MG63 (cell line): ENCODE measurements at places on chromosomes 1 and 21. TPM values are rescaled to one million over a fixed set of nuclear protein-coding genes. Genes with fewer than 3 reads are reported as not detected.

PPIAL4G gene
- total RNA-seq = not detected in 2 replicates

KANK4 gene
- not detected in 2 replicates for total RNA-seq

SPRR2B gene
- total RNA-seq = not detected in 2 replicates

DNAJC6 gene
- not detected in 2 replicates for total RNA-seq

CZIB gene
- 59.2 and 90.4 TPM in 2 replicates for total RNA-seq

DNA sequence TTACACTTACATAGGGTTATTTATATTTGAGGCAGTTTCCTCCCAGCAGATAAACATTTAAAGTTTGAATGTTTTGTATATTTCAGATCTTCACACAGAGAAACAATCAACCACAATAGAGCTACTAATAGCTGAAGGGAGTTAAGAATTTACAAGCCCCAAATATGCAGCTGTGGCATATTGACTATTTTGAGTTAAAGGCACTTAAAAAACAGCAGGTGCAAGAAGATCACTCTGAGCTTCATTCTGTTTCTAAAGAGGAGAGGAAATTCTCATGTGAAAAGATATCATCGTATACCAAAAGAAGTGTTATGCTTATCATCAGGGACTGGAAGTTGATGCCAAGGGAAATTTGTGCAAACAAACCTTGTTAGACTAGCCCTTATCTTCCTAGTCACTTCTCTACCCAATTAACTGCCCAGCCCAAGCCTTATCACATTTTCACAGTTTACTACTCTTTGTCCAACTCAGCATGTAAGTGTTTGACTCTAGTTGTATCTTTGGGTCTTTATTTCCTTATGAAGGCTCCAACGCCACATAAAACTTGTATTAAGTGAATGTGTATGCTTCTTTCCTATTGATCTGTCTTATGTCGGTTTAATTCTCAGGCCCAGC lies 66.3 kb upstream of the COG2 start:
- DNase-seq = no peak

GRCh38 chr1:109084563-109085517 lies 5.7 kb upstream of the TMEM167B start:
- DNase-seq = no peak

DNA sequence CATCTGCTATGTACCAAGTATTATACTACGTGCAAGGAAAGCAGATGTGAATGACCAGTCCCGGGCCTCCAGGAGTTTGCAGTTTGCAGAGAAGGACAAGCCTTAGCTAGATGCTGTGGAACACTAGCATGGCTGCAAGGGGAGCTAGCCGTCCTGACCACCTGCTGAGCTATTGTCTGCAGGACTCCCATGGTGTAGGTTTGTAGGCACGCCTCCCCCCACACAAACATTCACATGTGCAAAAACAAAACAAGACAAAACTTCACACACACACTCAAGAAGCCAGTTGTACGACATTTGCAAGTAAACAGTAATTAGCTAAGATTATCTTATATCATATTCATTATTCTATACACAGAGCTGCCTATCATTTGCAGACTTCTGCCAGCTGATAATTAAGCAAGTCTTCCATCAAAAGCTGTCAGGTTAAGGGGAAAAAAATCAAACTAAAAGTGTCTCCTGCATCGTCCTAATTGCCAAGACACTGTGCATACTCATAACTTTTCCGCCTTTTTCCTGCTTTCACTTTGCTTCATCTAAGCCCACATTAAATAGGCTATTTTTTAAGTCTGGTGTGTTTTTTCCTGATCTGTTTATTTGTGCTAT lies 10.7 kb upstream of the HNRNPU start:
- DNase-seq = no peak

SLC30A7 gene
- total RNA-seq = 15.2 and 26.6 TPM in 2 replicates

DNA sequence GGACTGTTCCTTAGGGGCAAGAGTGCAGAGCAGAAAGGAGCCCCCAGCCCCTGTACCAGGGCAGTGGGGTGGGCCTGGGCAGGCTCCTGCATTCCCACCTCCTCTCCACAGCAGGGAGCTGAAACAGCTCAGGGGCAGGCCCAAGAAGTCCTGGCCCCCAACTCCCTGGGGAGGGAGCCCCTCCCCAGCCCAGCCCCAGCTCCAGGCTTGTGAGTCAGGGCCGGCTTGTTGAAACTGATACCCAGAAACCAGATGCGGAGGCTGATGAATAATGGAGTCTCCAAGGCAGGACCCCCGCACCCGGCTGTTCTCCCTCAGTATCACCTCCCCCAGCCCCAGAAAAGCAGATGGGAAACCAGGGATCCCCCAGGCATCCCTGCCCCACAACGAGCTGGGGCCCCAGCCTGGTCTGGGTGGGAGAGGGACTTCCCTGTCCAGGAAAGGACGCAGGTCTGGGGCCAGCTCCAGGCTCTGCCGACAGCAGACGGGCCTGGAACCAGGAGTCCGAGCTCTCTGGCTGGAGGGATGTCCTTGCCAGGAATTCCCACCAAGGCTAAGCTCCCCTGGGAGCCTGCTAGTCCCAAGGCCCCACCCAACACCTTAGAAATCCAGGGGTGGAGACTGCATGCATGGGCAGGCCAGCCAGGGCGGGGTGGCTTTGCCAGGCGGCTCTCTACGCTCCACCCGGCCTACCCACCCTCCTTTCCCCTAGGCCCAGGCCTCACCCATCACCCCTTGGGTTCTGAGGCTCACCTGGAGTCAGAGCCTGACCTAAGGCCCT lies 2.7 kb downstream of the PLEKHG5 start:
- no peak for DNase-seq

DNA sequence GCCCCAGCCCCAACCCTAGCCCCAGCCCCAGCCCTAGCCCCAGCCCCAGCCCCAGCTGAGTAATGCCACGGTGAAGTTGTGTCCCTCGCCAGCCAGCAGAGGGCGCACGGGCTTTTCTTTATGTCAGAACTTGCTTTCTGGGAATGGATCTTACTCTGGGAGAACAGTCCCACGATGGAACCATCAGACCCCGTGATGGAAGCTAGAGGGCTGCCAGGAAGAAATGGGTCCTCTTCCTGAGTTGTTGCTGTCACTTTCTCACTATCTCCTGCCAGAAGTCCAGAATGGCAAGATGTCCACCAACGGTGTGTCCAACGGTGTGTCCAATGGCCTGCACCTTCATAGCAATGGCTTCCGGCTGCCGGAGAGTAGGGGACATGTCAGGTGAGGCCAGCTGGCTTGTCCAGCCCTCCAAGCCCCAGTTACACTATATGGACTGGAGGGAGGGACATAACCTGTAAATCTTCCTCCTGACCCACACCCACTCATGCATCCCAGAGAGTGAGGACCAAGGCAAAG lies 25.1 kb upstream of the TMEM222 start:
- DNase-seq = peak; percentile 42

DNA sequence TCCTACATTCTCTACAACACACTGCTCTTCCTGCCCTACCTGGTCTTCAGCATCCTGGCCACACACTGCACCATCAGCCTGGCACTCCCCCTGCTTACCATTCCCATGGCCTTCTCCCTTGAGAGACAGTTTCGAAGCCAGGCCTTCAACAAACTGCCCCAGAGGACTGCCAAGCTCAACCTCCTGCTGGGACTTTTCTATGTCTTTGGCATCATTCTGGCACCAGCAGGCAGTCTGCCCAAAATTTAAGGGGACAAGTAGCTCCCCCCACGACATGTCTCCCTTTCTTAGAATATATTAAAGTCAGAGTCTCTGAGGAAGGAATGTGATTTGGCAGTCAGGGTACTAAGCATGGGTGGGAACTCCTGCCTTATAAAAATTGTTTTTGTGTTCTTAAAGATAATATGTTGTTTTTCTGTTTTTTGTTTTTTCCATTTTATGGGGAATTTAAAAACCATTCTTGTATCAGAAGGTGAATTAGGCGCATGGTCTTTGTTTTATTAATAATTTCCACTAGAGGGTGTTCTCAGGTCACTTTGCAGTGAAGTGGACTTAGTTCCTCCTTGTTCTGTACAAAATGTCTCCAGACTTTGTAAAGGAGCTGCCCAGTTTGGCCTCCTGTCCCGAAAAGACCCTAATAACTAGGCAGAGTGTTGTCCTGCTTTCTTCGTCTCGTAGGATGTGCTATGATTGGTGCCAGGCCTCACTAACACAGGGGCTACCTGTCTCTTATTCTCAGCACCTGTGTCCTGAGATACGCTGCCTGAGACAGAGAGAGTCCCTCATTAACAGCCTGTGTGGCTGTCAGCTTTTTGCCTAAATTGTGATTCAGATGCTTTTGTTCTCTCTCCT lies 13.1 kb downstream of the UBIAD1 start:
- DNase-seq = no peak

S100A9 gene
- total RNA-seq = not detected in 2 replicates

DNA sequence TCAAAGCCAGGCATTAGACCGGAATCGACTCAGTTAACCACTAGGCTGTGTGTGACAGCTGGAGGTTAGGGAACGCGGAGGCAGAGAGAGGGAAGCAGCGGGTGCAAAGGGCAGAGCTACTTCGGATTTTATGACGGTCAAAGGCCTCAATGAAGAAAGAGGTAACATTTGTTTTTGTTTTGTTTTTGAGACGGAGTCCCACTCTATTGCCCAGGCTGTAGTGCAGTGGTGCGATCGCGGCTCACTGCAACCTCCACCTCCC lies 276.8 kb upstream of the GREM2 start:
- DNase-seq = no peak

PRDM16 gene
- 0.95 TPM in 1 of 2 replicates, not detected in the other for total RNA-seq

GRCh38 chr21:31354604-31355443 lies 10.8 kb upstream of the TIAM1 start:
- DNase-seq = peak; percentile 89

DNA sequence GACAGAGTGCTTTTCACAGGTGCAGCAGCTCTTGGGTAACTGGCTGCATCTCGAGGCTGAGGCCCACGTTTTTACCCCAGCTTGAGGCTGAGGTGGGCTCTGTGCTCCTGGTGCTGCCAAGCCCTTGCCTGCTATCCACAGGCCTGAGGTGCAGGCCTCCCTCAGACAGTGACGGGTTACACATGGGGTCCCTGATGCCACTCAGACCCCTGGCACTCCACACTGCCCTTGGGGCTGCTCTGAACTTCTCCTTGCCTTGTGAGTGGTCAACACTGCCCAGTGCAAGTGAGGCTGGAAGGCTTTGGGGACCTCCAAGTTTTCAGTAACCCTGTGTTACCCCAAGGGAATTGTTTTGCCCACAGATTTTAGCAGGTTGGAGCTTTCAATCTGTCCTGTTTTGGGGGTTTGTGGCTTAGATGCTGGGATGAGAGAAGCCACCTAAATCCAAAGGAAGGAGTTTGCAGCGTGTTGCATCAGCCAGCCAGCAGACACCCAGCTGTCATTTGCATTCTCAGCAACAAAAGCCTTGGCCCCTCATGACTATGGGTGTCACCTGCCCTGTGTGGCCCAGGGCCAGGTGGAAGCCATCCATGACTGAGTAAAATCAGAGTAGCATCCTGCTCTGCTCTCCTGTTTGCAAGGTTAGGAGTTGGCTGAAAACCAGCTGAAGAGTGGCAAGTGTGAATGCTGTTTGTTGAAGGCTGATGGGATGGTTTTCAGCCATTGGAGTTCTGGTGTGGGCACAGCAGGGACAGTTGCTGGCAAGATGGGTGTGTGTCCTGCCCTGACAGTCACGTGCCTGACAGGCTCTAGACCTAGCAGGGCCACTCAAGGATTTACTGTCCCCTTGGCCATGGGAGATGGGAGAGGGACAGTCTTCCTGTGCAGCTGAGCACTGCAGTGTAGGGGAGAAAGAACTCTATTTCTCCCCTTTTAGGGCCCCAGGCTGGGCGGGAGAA lies 3.2 kb downstream of the RNF187 start:
- peak; percentile 32 for DNase-seq

DNA sequence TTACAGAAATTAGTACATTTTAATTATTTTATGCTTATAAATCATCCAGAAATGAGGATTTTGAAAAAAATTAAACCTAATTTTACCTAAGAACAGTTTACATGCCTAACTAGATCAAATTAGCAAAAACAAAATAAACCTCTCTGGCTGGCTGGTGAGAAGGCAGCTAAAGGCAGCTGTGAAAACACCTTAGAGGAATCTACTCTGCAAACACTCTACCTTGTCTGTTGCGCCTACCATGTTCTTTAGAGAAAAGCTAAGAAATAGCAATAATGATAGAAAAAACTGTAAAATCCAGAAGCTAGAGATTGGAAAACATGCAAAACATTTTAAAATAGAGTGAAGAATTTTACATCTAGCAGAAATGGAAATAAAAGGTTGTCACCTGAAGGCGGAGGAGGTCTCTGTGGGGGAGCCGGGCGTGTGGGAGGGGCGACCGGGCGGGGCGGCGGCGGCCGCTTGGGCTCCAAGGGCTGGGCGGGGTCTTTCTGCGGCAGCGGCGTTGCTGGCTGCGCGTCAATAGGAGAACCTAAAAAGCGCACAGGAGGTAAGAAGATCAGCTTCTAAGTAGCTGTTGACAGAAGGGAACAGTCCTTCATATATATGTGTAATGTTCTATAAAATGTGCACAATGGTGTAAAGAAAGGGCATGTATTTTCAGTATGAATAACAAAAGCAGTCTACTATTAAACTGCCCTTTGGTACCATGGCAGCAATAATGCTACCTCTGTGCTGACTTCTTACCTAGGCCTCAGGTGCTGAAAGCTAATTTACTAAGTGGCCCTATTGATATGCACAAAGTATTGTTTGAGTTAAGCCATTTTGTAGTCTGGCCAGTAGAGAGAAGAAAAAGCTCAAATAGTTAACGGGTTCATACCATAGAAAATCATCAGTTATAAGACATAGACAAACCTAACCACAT lies 33.3 kb upstream of the CFAP298 start:
- DNase-seq = no peak

DNA sequence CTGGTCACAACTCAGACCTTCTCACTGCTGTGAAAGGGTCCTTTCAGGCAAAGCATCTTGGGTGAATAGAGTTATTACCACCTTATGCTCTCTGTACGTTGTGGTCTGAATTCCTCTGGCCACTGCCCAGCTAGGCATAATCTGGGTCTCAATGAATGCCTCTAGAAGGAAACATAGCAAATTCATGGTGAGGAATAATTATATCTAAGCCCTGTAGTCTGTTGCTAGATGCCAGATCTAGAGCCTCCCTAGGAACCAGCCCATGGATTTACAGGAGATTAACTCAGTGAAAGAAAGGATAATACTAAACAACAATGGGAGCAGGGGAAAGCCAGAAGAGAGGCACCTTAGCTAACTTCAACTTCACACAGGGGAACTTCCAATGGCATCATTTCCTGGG lies 2.4 kb upstream of the COL11A1 start:
- no peak for DNase-seq

GRCh38 chr1:209430107-209430506 lies 153.4 kb upstream of the CAMK1G start:
- no peak for DNase-seq

GRCh38 chr1:114609826-114610225 lies 28.4 kb upstream of the BCAS2 start:
- DNase-seq = no peak

TTC39A gene
- total RNA-seq = 0.82 TPM in 1 of 2 replicates, not detected in the other

GRCh38 chr1:193940176-193940575 lies 753.8 kb upstream of the B3GALT2 start:
- DNase-seq = no peak

GRCh38 chr1:30174499-30174898 lies 548.9 kb downstream of the MATN1 start:
- DNase-seq = no peak

DNA sequence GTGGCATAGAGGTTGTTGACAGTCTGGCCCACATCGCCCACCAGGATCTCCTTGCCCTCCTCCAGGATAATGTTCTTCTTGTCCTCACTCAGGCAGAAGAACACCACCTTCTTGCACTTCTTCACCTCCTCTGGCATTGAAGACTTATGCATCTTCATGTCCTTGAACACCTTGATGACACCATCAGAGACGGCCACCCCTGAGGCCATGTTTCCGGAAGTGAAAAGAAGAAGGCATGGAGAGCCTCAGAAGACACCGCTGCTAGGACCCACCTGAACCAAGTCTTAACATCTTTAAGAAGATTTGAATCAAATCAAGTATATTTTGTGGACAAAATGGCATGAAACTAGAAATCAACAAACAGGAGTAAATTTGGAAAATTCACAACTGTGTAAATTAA lies 56.2 kb downstream of the C1orf185 start:
- no peak for DNase-seq
